ENCODE measurements at places on chromosomes 1 and 21.

GRCh38 chr1:86542631-86543030, 4.2 kb upstream of the CLCA4 start:
- no peak for DNase-seq

DNA sequence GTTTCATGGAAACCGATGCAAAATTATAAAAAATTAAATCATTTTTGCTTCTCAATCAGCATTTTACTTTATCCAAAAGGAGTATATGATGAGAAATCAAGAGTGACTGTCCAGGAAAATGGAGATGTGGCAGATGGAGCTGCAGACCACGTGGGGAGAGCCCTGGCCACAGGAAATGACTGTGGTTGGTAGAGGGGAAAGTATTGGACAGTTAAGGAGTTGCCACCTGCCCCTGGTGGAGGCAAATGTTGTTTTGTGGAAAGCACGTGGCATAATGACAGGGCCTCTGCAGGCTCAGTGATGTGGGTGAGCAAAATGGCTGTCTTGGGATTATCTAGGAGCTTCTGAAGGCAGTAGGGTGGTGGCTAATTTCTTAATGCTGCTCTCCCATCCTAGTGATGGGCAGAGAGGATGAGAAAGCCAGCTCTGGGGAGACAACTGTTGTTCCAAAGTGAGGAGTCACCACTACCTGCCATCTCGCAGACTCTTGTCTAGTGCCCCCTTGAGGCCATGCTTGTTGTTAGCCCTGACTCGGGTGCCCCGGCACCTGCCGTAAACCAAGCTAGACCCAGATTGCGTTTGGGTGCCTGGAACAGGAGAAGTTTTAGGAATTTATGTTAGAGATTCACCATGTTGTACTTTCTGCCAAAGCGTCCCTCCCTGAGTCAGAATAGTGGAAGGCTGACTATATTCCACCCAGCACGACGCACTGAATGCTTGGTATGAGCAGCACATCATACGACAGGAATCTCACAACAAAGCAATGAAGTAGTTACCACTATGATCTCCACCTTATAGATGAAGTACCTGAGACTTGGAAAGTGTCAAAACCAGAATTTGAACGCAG, 144.0 kb downstream of the ROR1 start:
- DNase-seq = no peak

DNA sequence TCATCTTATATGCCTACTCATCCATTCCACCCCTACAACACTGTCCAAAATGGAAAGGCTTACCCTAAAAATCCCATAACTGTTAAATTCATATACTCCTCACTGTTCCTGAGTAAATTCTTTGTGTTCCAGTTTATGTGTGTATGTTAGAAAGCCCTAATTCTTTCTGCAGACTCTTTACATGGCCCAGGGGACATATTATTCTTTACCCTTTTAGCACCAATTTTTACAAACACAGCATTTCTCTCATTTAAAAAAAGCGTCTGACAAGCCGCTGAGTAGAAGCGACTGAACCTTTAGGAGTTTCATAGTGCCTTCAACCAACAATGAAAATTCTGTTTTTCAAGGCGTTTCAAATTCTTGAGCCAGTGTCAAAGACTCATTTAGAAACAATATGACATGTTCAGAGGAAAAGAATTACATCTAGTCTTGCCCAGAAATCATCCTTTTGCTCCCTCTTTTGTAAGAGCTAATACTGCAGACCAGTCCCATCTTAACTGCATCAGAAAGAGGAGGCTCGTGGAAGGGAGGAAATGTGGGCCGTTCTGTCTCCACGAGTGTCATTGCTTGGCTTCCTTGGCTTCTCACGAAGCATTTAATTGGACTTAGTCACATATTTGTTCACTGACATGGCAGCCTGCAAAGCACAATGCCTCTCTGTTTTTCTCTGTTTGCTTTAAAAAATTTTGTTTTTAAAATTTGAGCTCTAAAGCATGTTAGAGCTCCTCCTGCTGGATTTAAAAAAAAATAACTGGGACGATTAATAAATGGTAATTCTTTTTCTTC, 21.3 kb upstream of the C1orf105 start:
- peak; percentile 7 for DNase-seq

- DNase-seq = no peak
These were observed 35.5 kb upstream of the ZNF362 start for GRCh38 chr1:33220676-33221384.

DNA sequence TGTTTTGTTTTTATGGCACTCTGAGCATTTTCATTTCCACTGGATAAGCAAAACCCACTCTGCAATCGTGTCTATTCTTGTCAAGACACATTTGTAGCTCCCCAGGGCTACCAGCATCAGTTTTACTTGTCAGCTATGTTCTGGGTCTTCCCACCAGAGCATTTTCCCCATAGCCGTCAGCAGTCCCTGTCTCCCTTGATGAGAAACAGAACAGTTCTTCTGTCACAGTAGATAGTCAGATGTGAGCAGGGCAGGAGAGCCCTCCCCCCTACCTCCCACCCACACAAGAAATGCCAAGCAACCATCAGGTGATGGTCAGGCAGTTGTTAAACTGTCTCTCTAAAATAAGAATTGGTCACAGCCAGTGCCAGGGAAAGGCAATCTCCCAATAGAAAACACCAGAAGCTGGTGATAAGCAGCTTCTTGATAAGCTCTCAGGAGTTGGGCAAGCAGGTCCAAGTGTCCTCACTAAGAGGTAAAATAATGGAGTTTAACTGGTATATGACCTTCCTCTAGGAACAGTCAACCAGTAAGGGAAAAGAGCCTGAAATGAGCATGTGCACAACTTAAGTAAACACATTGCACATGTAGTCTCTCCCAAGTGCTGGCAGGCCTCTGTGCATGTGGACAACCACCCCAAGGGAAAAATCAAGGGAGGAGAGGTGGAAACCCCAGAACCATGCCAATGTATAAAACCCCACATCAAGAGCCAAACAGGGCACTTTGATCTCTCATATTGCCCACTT, 208.2 kb downstream of the S1PR1 start:
- DNase-seq = no peak
